Fibroblast of skin of scalp (primary cell): ENCODE measurements at places on chromosomes 2 and 18.

DNA sequence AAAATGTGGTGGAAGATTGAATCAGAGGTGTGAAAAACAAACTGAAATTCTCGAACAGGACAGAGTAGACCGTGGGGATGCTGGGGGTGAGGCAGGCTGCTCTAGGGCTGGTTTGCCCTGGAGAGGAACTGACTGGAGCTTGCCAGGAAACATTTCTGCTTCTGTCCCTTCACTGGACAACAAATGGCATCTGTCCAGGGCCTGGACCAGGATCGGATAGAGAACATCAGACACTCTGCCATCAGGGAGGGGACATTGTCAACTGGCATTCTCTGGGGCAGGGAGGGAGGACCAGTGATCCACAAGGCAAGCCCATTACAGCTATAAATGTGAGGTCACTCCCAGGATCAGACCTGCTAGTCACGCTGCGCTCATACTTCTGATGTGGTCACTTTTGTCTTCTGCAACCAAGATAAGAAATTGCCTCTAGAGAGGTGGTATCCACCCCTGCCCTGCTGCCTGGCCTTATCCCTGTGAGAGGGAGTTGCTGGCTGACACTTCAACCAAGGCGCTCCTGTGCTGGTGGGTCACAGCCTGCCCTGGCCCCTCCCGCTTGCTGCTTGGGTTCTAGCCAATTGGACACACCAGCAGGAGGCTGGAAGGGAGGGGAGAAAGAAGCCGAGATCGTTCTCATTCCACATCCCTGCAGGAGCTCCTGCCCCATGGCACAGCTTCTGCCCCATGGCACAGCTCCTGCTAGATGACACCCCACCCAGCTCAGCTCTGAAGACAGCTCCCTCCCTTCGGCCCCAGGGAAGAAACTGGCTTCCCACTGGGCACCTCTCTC lies 8.7 kb downstream of the NPPC start:
- DNase-seq = no peak

GRCh38 chr2:55232863-55233657 lies 572 bp downstream of the RPS27A start:
- no peak for DNase-seq

GRCh38 chr2:36404318-36404717 lies 48.7 kb downstream of the CRIM1 start:
- DNase-seq = no peak

DNA sequence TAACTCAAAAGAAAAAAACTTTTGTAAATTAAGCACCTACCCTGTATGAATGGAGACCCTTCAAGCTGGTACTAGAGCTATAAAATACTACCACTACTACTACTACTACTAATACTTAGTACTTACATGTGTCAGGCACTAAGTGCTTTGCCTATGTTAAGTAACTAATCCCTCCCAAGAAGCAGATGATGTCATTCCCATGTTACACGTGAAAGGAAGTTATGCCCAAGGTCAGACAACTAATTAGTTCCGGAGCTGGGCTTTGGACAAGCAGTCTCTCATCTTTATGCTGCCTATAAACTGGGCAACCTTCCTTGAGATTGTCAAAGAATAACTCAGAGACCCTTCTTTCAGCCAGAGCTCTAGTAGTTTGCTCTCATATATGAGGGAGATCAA lies 13.9 kb upstream of the ATP6V1B1 start:
- no peak for DNase-seq

DNA sequence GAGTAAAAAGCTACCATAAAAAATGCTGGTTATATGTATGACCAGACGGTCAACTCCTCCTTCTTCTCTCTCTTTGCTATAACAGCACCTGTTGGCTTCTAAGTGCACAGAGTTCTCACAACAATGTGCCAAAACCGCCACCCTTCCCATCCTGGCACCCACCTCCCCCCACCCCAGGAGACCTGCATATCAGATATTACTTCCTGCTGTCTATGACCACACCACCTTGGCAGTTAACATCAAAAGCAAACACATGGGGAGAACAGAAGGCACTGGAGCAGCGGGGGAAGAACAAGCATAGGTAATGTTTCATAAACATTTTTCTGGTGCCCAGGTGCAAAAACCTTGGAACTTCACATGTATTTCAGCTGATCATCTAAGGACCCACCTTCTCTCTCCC lies 15.5 kb downstream of the SPRED2 start:
- no peak for DNase-seq

GRCh38 chr2:207504513-207505170 lies 25.1 kb upstream of the CREB1 start:
- DNase-seq = peak; percentile 91

DNA sequence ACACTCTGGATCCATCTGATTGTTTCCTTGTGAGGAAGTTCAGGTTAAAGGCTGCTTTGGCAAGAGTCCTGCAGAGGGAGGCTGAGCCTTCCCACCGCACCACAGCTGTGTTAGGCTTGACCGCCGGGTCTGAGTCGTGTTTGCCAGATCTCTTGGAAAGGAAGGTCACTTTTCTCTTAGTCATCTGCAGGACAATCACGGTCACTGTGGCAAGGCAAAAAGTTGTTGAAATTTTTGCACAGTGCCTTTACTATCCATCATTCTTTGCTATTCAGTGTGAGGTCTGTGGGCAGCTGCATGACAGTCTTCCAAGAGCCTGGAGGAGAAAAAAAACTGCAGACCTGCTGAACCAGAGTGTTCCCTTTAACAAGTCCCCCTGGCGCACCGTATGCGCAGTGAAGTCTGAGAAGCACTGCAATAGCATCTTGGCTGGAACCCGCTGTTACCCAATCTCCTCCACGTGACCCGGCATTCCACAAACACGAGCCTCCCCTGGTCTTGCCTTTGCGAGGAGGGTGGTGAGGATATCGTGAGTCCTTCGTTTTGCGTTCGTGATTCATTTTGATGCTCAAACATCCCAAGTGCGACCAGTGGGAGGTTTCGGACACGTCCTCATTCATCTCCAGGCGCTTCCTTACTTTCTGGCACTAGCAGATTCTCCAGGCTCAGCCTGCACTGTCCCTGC lies 23.0 kb downstream of the BIN1 start:
- peak; percentile 72 for DNase-seq

- no peak for DNase-seq
Measured at GRCh38 chr2:212520340-212520739, 18.3 kb downstream of the ERBB4 start.

- no peak for DNase-seq
Measured at GRCh38 chr2:144529841-144530240, 9.9 kb upstream of the ZEB2 start.

GRCh38 chr2:47086571-47086970 lies 68.5 kb downstream of the STPG4 start:
- no peak for DNase-seq

DNA sequence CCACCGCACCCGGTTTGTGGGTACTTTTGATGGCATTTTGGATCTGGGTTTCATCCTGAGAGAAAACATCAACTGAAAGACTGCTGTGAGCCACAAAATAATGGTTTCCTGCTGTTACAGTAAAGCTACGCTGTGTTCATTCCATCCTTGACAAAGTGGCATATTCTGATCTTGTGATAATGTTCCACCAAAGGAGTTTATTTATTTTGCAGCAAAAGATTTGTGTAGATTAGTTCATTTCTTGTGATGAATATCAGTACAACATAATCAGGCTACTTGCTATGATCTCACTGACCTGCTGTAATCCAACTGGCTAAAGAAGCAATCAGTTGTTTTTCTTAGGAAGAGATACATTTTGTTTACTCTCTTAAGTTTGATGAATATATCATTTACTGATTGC lies 45.0 kb downstream of the EEF1B2 start:
- no peak for DNase-seq
